ENCODE measurements at places on chromosomes 3 and 15.

DNA sequence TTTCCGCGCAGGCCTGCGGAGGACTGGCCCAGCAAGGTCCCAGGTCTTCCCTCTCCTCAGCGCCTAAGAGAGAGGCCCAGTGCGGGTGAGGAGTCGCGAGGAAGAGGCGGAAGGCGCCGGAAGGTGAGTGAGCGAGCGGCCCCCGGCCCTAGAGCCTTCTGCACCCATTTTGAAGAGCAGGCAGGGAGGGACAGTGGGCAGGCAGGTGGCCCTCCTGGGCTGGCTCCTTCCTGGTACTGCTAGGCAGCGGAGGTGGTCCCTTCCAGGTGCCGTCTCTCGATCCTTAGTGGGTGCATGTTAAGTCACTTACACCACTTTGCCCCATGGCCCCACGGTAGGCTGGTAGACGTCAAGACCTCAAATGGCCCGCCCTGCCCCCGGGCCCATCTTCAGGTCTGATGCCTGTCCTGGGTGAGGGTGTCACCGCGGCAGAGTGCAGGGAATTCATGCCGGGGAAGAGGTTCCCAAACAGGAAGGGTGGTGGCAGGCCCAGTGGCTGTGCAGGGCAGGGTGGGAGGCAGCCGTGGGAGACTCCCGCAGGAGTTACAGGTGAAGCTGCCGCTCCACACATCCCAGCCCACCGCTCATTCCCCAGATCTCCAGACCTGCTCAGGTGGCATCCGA lies 14.4 kb downstream of the PAK6 start:
- no peak for DNase-seq

DNA sequence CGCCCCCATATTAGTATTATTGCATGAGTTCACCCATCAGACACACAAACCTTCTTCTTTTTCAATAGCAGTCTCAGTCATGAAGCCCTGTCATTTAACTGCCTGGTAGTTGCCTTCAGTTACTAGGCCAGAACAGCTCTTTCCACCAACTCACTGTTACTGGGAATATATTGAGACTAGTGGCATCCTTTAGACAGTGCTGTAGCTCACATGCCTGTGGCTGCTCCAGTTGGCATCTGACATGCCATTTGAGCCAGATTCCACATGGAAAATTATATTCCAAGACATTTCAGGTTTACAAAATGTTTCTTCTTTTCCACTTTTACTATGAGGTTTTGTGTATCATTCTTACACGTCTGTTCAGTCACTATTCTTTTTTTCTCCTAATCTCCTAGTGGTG lies 146.1 kb downstream of the GHSR start:
- no peak for DNase-seq

DNA sequence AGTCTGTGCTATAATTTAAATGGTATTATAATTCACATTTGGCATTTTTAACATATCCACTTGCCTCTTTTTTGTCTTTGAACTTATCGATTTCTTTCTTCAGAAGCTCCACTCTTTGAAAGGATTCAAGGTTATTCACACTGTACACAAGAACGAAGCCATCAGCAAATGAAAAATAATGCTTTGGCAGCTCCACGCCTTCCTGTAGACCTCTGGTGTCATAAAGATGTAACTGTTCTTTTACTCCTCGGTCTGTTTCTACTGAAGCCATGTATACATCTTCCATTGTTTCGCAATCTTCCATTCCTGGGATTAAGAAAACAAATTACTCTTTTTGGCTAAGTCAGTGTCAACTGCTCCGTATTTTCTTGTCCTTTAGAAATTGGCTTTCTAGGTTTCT lies 16.0 kb downstream of the NKIRAS1 start:
- DNase-seq = no peak

GRCh38 chr3:143928056-143928455 lies 43.6 kb upstream of the DIPK2A start:
- DNase-seq = no peak

DNA sequence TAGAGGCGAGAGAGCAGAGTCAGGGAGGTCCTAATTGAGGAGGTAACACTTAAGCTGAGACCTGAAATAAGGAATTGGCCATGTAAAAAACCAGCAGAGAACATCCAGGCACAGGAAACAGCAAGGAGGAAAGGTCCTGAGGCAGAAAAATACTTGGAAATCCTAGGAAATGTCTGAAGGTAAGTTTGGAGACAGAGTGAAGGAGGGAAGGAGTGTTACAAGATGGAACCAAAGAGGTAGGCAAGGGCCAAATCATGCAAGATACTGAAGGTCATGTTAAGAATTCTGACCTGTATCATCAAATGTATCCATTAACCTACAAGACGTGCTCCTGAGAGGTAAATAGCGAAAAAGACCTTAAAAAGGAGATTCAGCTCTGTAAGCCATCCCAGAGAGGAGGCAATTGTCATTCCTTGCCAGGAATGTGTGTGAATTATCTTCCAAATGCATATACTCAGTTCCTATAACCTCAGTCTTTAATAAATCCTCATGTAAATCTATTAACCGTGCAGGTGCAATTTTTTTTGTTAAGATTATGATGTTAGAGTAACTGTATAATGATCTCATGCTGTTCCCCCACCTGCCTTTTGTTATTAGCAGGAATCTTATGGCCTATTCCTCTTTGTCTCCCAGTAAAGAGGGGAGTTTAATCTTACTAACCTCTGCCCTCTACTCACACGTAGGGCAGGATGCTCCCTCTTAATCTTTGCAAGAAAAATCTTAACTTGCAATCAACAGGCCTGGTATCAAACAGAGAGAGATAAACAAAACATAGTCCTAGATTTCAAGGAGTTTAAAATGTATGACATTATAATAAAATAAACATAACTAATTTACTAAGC lies 166.9 kb downstream of the ULK4 start:
- no peak for DNase-seq
